ENCODE measurements at places on chromosomes 6 and 20.

GRCh38 chr20:25058051-25058846, at the start of gene ACSS1:
Gene ACSS1, minus strand, starts transcription at chr20:25058139. Its CDS starts 37 bp downstream, at chr20:25058102.
- peak; percentile 72 for DNase-seq

- no peak for DNase-seq
These were observed 41.0 kb upstream of the HIVEP1 start for GRCh38 chr6:11971154-11971553.

DNA sequence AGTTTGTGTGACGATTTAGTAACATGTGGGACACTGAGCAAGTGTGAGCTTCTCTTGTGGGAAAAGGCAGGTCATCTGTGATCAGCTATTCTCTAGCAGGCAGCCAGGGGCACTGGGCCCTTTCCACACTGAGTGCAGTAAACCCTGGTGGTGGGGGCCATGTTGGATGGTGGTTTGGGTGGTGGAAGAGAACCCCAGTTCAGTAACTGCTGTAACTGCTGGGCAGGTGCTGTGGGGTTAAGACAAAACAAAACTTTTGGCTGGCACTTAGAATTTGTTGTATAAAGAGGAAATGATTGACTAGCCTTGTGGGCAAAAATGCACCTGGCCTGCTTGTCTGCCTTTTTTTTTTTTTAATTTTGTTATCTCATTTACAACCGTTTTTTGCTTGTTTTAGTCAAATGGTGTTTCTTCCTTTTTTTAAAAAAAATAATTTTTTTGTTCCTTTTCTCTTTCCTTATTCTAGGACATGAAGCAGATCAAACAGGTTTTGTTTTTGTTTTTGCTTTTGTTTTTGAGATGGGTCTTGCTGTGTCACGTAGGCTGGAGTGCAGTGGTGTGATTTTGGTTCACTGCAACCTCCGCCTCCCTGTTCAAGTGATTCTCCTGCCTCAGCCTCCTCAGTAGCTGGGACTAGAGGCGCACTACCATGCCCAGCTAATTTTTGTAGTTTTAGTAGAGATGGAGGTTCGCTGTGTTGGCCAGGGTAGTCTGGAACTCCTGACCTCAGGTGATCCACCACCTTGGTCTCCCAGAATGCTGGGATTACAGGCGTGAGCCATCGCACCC, 59.8 kb downstream of the IGF2R start:
- no peak for DNase-seq

DNA sequence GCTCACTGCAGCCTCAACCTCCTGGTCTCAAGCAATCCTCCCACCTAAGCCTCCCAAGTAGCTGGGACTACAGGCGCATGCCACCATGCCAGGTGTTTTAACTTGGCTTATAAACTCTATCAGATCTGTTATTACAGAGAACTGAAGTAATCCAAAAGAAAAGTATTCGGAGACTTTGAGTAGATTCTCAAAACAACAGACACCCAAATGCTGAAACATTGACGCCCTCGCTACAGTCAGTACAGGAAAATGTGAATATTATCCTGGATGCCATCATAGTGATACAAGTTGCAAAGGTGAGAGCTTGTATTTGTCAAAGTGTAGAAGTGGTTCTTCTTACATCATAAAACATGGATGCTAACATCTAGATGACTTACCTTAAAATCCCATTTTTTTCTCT, 108.7 kb upstream of the EDN1 start:
- DNase-seq = no peak

GRCh38 chr6:10522929-10523573, 1.9 kb downstream of the GCNT2 start:
- no peak for DNase-seq

DNA sequence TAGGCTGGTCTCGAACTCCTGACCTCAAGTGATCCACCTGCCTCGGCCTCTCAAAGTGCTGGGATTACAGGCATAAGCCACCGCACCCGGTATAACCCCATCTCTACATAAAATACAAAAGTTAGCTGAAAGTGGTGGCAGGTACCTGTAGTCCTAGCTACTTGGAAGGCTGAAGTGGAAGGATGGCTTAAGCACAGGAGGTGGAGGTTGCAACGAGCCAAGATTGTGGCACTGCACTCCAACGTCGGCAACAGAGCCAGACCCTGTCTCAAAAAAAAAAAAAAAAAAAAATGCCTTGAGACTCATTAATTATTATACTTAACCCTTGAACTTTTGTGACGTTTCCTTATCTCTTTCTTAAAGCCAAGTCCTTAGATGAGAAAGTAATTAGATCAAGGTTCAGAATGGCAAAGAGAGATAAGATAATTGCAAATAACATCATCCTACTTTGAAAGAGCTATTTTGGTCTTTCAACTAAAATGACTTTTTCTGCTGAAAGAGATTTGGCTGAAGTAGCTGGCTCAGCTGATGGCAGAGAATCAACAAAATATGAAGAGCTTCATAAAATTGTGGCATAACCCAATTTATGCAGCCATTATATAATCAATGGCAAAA, 4.7 kb upstream of the SHLD1 start:
- no peak for DNase-seq

GRCh38 chr20:19875376-19876221, 117.5 kb downstream of the RIN2 start:
- DNase-seq = no peak

DNA sequence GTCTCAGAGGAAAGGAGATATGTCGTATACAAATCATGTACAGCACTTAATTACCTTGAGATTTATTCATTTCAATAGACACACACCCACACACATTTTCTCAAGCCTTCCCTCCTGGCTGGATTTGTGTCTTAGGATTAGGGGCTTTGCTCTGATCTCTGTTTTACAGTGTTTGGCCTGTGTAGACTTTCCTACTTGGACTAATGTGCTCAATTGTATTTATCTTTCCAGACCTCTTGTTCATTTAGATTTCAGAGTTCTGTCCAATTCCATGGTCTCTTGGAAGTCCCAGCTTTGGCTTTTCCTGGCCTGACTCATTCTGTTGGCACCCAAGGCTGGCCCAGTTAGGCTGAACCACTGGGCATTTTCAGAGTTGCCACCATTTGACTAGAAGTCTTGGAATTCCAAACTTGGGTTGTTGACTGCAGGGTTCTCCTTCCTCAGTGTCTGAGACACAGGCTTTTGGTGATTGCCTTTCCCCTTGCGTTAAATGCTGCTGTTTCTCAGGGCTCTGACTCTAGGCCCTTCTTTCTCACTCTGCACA, 8.9 kb upstream of the RFPL4B start:
- DNase-seq = no peak

- no peak for DNase-seq
These were observed 8.8 kb upstream of the CDH22 start for GRCh38 chr20:46316984-46317684.

- no peak for DNase-seq
These were observed 70.3 kb downstream of the FAM83B start for GRCh38 chr6:54916858-54917257.

- DNase-seq = no peak
These were observed 8.2 kb downstream of the ADISSP start for GRCh38 chr20:3759316-3759823.
